ENCODE measurements at places on chromosomes 11 and 22.

- DNase-seq = no peak
These were observed 144.1 kb downstream of the BBOX1 start for GRCh38 chr11:27184458-27185312.

DNA sequence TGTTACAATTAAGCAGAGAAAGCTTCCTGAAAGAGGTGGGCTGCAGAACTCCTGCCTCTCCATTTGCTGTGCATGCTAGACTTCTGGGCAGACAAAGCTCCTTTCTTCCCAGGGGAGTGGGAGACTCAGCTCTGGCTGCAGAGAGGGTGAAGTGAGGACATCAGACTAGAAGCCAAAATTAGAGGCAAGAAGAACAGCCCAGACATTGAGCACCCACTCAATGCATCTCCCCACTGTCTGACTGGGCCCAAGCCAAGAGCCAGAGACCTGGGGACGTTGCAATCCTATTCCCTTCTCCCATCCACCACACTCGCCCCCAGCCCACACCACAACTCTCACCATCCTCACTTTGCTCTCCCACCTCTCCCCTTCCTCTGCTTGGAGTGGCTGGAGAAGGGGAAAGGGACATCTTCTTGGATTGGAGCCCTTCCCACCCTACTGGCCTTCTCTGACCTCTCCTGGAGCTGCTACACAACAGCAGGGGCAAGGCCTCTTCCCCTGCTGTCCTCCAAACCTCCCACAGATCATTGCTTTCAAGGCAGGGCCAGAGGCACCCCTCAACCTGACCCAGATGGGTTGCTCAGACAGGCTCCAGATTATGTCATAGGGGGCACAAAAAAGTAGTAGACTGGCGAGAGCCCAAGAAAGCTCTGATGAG is 477.7 kb upstream of the CADM1 start:
- DNase-seq = no peak

DNA sequence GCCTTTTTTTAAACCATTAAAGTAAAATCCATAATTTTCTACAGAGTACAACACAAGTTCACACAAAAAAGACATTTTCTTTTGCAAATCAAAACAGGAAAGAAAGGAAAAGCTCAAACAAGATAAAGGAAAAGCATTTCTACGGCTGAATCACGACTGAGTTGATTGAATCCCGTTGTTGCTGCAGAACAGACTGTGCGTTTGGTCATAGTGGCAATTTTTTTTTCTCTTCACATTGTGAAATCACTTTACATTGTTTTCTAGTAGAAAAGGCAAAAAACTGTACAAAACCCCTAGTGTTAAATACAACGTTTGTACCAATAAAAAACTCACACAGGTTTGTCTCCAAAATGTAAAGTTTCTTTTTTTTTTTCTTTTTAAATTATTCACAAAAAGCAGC is 17.3 kb upstream of the RAPSN start:
- DNase-seq = no peak

- no peak for DNase-seq
These were observed 279.3 kb upstream of the TENM4 start for GRCh38 chr11:79720115-79720514.

DNA sequence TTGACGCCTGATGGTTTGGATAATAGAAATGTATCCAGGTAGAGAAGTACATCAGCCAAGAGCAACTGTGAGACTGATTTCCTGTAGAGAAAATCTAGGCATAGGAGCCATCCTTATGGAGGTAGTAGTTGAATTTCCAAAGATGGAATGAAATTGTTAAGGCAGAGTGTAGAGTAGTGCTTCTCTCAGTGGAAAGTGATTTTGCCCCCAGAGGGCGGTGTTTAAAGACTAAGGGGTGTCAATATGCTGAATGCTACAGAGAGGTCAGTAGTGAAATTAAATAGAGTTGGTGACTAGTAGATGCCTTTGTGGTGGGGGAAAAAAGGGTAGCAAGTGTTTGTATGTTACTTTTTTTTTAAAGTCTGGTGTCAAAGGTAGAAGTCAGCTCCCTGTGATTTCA is 54.5 kb downstream of the TRIM44 start:
- no peak for DNase-seq

GRCh38 chr11:87444993-87445392 is 407.3 kb downstream of the TMEM135 start:
- DNase-seq = no peak

GRCh38 chr11:20201231-20201630 is 41.0 kb upstream of the DBX1 start:
- DNase-seq = no peak

- DNase-seq = peak; percentile 36
These were observed 15.8 kb upstream of the DGKZ start for GRCh38 chr11:46331282-46331984.

DNA sequence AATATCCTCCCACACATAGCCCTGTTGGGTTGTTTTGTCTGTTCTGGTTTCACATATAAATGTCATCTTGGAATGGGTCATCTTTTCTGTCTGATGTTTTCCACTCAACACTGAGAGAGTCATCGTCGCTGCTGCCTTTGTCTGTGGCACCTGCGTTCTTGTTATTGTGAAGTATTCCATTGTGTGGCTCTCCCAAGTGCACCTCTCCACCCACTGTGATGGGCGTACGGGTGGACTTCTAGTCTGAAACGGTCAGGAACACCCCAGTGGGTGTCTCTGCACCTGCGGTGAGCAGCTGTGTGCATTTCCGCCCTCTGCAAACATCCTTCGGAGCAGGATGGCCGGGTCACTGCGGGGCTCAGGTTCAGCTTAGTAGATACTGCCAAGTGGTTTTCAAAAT is 34.5 kb upstream of the RTL6 start:
- DNase-seq = no peak

- DNase-seq = no peak
These were observed 31.8 kb downstream of the DKK3 start for GRCh38 chr11:11976481-11977127.

DNA sequence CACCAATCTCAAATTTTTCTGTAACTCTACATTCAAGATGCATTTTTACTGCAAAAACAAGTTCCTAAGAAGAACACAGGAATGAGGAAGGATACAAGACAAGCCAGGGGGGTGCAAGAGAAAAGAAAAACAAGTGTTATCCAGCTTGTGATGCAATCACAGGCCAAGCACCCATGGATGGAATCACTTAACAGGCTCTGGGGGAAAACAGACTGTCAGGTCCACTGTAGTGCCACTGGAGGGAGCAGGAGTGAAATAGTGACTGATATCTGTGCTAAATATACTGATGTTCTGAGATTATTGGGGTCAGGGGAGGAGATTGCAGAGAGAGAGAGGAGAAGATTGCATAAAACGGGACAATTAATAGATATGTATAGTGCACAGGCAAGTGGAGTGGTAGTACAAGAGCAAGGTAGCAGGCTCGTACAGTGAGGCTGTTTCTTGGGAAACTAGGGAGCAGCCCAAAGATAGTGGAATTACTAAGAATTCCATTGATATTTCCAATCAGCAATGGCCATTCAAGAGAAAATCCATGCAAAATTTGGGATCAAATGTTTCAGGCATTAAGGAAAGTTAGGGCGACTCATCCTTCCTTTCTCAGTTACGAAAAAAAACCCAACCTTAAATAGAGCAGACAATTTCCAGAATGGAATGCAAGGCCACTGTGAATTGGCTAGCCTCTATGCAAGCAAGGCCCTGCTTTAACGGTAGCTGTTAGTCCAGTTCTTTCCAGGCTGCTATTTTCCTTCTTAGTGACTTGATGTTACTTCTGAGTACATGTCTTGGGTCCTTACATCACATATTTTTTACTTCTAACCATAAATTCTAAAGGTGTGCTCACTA is 52.2 kb upstream of the CEP126 start:
- DNase-seq = no peak

GRCh38 chr11:24855951-24856350 is 359.1 kb downstream of the LUZP2 start:
- DNase-seq = no peak

DNA sequence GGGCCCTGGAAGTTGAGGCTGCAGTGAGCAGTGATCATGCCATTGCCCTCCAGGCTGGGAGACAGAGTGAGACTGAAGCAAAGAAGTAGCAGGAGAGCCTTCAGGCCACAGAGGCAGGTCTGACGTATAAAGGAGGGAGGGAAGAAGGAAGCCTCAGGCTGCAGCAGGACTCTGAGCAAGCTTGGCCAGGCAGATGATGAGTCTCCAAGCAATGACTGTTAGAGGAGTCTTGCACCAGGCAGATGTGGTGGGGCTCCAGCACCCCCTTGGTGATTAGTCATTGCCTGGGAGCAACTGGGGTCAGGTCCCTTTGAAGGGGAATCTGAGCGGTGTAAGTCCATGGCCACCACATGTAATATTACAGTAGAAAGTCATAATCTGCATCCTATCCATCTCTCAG is 36.6 kb upstream of the NFAM1 start:
- no peak for DNase-seq

- no peak for DNase-seq
These were observed 213.2 kb downstream of the LUZP2 start for GRCh38 chr11:24709928-24710565.

GRCh38 chr11:13859892-13860291 is 102.6 kb upstream of the SPON1 start:
- DNase-seq = no peak

DNA sequence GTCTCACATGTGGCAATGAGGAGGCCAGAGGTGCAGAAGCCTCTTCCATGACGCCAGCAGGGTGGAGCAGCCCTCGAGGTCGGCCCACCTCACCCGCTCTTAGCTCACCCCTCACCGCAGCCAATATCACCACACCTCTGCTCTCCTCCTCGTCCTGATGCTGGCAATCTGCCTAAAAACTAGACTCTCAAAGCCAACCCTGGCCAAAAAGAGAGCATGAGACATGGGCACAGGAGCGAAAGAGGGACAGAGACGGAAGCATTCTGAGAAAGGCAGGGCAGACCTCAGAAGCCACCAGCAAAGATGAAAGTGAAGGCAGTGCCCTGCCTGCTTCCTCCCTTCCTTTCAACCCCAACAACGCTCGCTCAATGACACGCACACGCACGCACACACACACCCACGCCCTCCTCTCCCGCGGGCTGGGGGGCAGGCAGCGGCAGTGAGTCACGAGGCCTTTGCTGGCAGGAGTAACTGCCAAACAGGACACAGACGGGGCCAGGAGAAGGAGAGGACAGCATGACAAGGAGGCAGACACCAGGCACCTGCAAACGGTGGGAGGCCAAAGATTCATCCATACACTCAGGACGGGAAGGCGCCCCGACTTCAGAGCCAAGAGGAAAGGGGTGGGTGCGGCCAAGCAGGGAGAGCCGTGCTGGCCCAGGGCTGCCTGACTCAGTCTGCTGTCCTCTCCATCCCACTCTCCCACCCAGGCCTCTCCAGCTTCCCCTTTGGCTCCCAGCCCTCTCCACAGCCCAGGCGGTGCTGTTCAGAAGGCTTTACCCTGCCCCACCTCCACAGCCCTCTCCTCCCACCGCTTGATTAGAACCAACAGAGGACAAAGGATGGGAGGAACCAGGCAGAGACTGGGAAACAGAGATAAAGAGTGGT is 11.4 kb downstream of the IGSF9B start:
- DNase-seq = peak; percentile 76

GRCh38 chr11:19395050-19395449 is 154.3 kb upstream of the E2F8 start:
- no peak for DNase-seq

GRCh38 chr11:88375927-88376470 is 38.5 kb upstream of the CTSC start:
- DNase-seq = no peak

DNA sequence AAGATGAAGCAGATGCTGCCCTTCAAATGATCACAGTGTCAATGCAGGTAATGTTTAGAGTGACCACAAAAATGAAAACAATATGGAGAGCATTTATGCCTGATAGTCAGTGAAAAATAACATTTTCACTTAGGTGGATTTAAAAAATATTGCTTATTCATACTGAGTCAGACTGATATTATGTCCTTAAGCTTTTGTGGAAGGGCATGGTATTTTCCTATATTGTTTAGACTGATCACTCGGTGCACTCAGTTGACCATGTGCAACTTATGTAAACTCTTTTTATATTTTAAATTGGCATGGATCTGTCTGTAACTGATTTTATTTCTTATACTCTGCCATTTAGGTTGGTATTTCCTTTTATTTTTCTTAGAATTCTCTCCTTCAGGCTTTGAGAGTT is 106.6 kb downstream of the DYNC2H1 start:
- DNase-seq = no peak

DNA sequence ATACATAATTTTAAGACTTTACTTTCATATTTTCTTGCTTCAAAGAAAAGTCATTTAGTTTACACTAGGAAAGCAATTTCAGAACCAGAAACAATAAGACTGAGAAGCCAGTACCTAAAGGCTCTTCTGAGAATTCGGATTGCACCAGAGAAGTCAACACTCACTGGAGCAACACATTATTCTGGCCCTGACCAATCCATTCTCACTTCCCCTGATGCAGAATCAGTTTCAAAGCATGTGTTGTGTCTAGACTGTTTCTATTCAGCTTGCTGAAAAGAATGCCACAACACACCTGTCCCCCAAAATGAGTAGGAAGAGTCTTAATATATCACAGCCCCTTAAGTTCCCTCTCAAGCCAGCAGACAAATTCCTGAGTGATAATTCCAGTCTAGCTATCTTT is 1074.3 kb upstream of the TENM4 start:
- DNase-seq = no peak

DNA sequence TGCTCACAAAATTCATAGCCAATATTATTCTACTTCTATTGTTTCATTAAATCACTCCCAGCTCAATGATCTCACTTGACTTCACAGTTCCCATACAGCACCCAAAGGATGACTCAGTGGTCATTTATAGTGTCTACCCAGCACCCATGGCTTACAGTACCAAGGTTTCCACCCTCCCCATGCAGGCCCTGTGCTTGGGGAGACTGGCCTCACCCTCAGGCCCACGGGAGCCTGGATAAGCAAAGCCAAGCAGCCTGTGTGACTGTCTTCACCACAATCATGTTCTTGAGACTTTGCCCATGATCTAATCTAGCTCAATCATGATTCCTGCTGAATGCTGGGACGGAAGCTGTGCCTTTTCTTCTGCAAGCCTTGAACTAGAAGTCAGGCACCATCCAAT is 97.6 kb downstream of the SLC36A4 start:
- DNase-seq = no peak

GRCh38 chr11:131759140-131759539 is 388.7 kb downstream of the NTM start:
- DNase-seq = no peak

- DNase-seq = no peak
These were observed 1.7 kb upstream of the LINC01488 start for GRCh38 chr11:69479591-69480271.

DNA sequence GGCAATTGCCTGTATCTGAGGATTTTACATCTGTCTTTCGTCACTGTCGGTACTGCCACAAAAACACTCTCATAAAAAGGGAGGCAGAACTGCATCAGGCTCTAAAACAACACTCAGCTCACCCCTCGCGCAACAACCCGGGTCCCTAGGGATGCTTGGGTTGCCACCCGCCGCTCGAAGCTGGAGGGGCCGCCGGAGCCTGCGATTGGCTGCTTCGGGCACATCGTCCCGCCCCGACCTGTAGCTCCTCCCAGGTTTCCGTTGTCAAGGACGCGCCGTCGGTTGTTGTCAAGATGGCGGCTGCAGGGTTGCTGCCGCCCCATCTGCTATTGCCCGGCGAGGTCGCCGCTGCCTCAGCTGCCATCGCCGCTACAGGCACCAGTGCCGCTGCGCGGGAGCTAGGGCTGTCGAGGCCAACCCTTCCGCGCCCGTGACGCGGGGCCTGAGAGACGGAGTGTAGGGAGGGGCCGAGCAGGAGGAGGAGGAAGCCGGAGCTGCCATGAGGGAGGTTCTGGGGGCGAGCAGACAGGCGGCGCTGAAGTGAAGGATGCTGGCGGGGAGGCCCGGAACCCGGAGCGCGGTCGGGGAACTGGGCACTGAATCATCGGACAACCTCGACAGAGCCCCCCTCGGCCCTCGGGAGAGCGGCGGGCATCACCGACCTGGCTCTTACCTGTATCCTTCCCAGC is at the start of gene CEP126:
Gene CEP126, plus strand, starts transcription at position 273 of the 689 bp plus-strand sequence. Its CDS starts 275 bp downstream, at position 548.
- peak; percentile 93 for DNase-seq

GRCh38 chr11:119115484-119116234 is 5.7 kb upstream of the HINFP start:
- peak; percentile 33 for DNase-seq

Data from stimulated activated CD4-positive, alpha-beta T cell treated with anti-CD3 and anti-CD28 coated beads, Interleukin-4, amount 100 ng/mL, for 1 hour (primary cell).